ENCODE measurements at places on chromosomes 11 and 22. TPM values are rescaled to one million over a fixed set of nuclear protein-coding genes. Genes with fewer than 3 reads are reported as not detected.

The DGCR6 gene
- total RNA-seq: 2.4 TPM

The SPDYC gene
- not detected for total RNA-seq

The PCSK7 gene
- 37.7 TPM for total RNA-seq

The KRTAP5-5 gene
- not detected for total RNA-seq

The TRIM48 gene
- total RNA-seq: not detected

The ASCL2 gene
- total RNA-seq: not detected

The GGTLC2 gene
- not detected for total RNA-seq

The RAB36 gene
- total RNA-seq: 1.6 TPM

The BTBD18 gene
- not detected for total RNA-seq

The GLYATL1 gene
- not detected for total RNA-seq

All from epithelial cell of umbilical artery (primary cell).